Cerebellar nuclear complex (tissue), 1 donor: ENCODE measurements at places on chromosomes 16 and 17.

GRCh38 chr17:65811043-65811442, 249.6 kb upstream of the AXIN2 start:
- no peak for DNase-seq

GRCh38 chr16:31473264-31473984, 1.5 kb downstream of the TGFB1I1 start:
- DNase-seq = no peak

- DNase-seq = no peak
Measured at GRCh38 chr16:64736857-64737256, 385.0 kb downstream of the CDH11 start.

DNA sequence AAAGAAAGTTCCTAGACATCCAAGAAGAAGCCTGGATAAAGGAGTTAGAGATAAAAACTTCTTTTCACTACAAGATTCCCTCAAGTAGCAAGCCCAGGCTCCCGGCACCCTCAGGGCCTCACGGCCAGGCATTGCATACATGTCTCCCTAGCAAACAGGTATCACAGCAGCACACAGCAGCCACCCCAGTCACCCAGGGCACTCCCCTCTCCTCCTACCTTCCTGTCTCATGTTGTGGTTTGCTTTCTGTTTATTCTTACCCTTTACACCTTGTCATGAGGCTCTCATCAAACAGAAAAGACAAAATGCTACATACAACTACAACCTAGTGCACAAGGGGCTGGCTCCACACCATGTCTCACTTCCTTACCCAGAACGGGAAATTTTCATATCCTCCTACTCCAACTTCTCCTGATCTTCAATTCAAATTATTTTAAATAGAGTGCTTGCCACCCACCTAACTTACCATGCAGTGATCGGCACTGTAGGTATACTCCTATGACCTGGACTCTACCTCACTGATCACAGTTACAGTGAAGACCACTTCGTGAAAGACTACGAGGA, 42.7 kb downstream of the XPO6 start:
- DNase-seq = no peak

DNA sequence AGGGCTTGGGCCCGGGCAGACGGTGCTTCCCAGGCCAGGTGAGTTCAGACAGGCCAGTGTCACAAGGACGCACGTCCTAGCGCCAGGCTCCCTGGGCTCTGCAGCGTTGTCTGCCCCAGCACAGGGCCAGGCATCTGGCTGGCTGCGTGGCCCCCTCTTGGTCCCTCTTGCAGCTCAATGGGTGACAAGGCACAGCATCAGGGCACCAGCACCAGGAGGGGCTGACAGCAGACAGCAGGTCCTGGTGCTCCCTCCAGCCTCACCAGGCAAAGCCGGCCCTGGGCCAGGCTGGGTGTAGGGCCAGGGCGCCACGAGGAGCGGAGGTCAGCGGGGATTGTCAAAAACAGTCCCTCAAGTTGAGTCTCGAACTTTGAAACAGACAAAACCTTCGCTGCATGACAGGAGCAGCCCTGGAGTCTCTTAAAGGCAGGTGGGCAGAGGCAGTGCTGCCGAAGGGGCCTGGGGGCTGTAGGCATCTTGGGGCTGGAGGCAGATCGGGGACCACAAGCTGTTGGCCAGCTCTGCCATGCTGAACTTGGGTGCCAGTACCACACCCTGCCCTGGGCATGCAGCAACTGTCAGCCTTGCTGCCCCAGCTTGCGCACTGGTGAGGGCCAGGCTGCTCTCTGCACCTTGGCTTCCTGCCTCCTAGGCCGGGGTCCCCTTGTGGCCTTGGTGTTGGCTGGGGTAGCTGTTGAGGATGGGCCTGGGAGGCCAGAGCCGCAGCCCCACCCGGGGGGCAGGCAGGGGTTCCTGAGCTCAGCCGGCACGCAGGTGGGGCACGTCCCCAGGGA, 48.8 kb downstream of the PRMT7 start:
- DNase-seq = no peak
